Left renal cortex interstitium (tissue), 4 donors: ENCODE measurements at places on chromosomes 1 and 21. TPM values are rescaled to one million over a fixed set of nuclear protein-coding genes. Genes with fewer than 3 reads are reported as not detected.
A peak's percentile ranks its signal among the peaks of the same experiment; 100 is the strongest.

Gene ACAP3
- polyA plus RNA-seq, result 40.2 TPM

- DNase-seq, result no peak
Observed at GRCh38 chr1:38265293-38266196, 219.0 kb upstream of the POU3F1 start.

- no peak for DNase-seq
Observed at GRCh38 chr1:13664451-13664850, 35.5 kb upstream of the PRDM2 start.

Gene TNFRSF14
- 20.4 TPM for polyA plus RNA-seq

GRCh38 chr1:95340061-95340460 lies 106.1 kb downstream of the RWDD3 start:
- no peak for DNase-seq

- no peak for DNase-seq
Observed at GRCh38 chr21:45831991-45832740, 149.4 kb upstream of the COL6A1 start.

GRCh38 chr1:172818841-172819527 lies 160.1 kb downstream of the FASLG start:
- no peak for DNase-seq

DNA sequence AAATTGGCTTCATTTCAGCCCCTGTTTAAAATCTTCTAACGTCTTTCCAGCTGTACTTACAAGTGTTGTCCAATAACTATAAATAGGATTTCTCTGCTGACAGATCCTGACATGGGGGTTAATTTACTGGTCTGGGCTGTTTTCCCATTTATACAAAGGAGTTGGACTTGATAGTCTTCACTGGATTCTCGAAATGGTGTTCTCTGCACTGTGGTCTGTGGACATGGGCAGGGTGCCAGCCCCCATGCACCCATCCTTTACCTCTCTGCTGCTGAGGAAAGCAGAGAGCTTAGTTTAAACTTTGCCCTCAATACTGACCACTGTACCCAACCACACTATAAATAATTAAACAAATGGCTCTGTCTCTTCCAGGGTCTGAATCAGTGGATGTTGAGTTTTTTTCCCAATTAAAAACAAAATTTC lies 5.2 kb downstream of the DIO1 start:
- peak; percentile 75 for DNase-seq

DNA sequence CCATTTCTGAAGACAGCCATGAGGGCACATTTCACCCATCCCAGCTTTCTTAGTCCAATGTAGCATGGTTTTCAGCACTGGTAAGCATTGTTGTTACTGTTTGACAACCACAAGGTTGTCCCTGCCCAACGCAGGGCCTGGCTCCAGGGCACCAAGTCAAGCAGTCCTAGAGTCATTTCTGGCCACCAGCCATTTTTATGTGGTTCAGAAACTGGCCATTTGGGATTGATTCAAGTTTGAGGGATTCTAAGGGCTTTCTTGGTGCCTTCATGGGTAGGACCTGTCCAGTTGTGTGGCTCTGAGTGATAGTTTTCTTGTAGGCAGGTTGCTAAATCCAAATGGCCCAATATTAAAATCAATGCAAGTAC lies 535.4 kb upstream of the USP24 start:
- DNase-seq, result no peak

Gene LCA5L
- polyA plus RNA-seq, result 6.3 TPM

DNA sequence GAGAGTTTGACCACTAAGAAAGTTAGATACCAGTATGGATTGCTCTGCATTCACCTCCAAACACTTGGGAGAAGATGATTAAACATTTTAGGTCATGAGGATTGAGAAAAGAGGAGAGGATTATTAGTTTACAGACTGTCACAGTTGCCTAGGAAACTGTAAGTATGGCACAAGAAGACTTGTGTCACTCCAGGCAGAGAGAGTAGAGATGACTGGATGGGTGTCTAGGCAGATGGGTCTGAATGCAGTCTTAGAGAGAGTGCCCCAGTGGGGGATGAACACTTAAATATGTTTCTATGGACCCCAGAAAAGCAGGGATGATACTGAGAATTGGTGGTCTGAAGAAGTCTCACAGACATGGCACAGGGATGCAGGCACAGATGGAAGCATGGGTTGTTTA lies 477.6 kb upstream of the B3GALT2 start:
- no peak for DNase-seq

Gene OLIG2
- not detected for polyA plus RNA-seq

DNA sequence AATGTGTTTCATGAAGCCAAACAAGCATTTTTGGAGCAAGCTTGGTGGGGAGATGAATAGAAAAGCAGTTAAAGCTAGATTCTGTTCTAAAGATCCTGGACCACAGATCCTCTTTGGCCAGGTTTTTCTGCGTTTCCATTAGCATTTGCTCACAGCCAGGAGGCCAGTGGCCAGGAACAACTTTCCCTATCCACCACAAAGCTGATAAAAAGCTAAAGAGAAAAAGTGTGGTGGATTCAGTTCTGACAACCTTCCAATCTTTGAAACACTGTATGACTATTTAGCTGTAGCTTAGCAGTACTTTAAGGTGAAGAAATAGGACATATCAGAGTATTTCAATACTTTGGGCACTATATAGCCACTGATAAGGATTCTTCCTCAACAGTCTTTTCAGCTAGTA lies 3.0 kb upstream of the NEK7 start:
- no peak for DNase-seq

DNA sequence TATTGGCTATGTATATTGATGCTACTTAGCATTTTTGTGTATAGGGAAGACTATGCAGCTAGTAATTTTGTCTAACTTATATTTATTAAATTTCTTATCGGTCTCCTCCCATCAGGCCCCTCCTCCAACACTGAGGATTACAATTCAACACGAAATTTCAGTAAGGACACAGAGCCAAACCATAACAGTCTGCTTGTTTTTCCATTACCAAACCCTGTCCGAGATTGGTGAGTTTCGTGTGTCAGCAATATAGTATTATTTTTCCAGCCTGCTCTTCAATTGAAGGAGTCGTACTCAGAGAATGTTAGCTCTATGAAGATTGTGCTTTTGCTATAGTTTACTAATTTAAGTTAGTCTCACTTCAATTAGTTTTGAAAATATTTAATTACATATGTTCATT lies 1495.3 kb downstream of the MRPL39 start:
- no peak for DNase-seq

Gene SLC37A1
- polyA plus RNA-seq, result 10.2 TPM

Gene NBPF20
- polyA plus RNA-seq, result 1.2 TPM

Gene TMEM269
- polyA plus RNA-seq, result 0.79 TPM

Gene PGBD5
- polyA plus RNA-seq, result 6.6 TPM

DNA sequence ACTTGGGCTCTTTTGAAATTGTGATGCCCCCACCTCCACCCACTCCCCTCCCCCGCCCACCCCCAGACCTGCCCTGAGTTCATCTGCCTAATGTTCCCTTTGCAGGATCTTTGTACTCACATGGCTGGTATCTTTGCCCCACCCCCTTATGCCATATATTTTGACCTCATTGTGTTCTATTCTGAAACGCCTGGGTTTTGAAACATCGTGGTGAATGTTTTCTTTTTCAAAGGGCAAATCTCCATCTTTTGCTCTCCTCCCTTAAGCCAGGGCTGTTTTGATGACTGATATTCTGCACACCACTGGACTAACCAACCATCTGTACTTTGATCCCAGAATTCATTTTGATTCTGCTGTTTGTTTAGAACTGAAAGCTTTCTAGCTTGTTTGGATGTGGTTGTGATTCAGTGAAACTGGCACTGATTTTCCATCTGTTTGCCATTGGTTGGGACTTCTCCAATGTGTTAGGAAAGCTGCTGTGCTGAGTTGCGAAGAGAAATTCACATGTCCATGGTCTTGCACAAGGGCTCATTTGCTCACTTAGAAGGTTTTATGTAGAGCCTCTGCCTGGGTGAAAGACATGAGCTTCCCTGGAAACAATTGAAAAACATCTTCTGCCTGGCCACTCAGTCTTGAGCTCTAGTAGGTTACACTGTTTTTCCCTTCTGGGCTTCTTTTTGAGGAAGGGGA lies 16.5 kb downstream of the SMAP2 start:
- DNase-seq, result no peak

GRCh38 chr1:53432611-53433010 lies 26.6 kb upstream of the DMRTB1 start:
- DNase-seq, result no peak

Gene CBR3
- 2.2 TPM for polyA plus RNA-seq
